ENCODE measurements at places on chromosomes 11 and 22.

- no peak for DNase-seq
Measured at GRCh38 chr11:55661901-55662300, at the start of gene OR4C6. Gene OR4C6, plus strand, starts transcription at chr11:55662201. Its CDS starts 2,966 bp downstream, at chr11:55665167.

- no peak for DNase-seq
Measured at GRCh38 chr22:41288245-41288946, 2.4 kb upstream of the RANGAP1 start.

DNA sequence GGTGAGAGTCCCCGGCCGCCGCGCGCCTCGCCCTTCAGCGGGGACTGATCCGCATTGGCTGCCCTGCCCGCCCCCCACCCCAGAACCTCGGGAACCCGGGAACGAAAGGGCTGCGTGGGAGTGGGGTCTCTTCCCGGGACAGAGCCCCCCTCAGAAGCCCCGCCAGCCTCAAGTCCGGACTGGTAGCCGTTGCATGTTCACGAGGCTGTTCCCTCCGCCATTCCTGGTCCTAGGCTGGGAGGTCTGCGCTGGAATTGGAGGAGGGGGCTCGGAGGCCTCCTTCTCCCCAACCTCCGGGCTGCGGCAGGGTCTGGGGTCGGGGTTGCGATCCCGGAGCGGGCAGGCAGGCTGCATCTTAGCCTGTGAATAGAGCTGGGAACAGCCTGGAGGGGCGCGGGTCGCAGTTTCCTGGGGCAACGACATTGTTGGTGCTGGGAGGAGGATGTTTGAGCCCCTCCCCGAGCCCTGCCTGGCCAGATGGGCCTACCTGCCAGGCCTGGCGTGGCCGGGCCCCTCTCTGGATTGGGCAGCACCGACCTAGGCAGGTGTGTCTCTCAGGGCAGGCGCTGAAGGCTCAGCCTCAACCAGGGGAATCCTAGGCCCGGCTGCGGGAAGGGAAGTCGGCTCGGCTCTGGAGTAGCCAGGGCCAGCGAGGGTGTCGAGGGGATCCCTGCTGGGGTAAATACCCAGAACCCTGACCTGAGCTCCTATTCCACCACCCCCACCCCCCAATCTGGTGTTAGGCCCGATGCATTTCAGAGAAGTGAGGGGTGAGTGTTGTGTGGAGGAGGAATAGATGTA, 670 bp downstream of the MAPK8IP1 start:
- no peak for DNase-seq

- no peak for DNase-seq
Measured at GRCh38 chr11:33761471-33761870, 12.8 kb downstream of the FBXO3 start.

GRCh38 chr11:14310679-14311078, 48.3 kb downstream of the RRAS2 start:
- DNase-seq: no peak

DNA sequence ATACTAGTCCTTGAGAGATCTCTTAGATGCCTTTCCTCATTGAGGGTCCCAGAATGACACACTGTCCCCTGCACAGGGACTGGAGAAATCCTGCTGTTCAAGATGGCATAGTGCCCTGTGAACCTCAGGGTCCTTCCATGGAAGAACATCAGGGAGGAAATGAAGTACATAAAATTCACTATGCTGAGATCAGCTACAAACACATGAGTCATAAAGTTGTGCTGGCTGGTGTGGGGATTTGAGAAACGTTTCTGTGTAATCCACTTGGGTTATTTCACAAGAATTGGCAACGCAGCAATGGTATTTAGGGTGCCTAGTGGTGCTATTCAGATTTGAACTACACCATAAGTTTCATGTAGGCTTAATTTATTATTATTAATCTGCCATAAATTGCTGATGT, 174.4 kb downstream of the MAML2 start:
- peak; percentile 83 for DNase-seq
